ENCODE measurements at places on chromosomes 11 and 22.

- DNase-seq = no peak
Measured at GRCh38 chr11:47508240-47508957, 44.5 kb downstream of the CELF1 start.

DNA sequence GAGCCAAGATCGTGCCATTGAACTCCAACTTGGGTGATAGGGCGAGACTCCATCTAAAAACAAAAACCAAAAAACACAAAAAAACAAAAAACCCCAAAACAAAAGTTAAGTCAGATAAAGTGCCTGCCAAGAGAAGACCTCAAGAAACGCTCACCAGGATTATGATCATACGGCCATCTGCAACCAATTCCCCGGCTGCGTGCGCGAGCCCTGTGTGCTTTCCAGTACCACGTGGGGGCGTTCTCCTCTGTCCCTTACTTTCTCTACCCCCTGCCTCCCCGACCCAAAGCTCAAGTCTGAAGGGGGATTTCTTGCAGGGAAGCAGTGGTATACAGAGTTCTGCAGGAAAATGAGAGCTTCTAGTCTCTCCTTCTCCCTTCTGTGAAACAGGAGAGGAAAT lies 10.5 kb upstream of the RPS19BP1 start:
- DNase-seq = no peak

- no peak for DNase-seq
Measured at GRCh38 chr22:37044634-37045625, 6.6 kb upstream of the KCTD17 start.

DNA sequence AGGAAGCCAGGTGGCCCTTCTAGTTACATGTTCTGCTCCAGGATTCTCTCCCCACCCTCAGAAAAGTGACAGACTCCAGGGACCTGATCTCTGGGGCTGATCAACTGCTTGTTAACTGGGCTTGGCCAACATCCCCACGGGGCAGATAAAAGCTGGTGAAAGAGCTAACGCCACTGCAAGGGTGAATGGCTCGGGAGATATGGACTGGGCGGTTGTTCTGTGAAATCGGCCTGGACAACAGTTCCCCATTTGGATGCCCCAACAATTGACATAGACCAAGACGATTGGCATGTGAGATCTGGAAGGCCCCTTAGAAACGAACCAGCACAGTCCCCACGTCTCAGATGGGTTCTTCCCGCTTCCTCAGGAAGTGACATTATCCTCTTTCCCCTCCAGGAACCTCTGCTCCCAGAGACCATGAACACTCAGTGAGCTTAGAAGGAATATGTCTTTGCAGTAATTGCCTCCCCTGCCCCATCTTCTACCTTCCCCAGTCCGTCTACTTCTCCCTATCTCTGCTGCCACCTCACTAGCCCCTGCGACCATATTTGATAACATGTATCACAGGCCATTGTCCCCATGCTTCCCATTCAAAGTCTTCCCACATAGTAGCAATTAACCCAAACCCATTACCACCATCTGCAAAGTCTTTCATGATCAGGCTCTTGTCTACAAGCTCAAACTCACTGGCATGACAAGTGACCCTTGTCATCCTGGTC lies 5.6 kb upstream of the PRG2 start:
- no peak for DNase-seq

DNA sequence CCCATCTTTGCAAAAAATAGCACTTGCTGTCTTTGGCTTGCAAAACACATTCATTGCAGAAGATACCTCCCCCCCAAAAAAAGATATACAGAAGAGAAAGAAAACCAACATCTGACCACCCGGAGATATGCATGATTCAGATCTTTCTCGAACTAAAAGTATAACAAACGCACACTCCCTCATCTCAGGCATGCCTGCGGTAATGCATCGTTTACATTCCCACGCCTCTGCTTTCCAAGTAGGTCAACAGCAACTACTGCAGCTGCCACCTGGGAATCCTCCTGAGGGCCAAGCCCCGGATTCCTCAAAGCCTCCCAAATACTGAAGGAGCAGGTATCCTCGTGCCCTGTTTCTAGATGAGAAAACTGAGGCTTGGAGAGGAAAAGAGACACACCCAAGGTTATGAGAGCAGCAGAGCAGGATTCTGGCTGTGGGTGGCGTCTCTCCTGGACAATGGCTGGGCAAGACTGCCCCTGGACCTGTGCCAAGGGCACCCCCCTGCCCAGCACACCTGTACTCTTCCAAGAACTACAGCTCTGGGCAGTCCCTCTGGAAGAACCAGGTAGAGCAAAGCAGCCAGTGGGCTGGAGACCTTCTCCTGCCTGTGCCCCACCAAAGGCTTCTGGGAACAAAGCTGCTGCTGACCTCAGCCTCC lies 38.1 kb downstream of the NUP50 start:
- no peak for DNase-seq

DNA sequence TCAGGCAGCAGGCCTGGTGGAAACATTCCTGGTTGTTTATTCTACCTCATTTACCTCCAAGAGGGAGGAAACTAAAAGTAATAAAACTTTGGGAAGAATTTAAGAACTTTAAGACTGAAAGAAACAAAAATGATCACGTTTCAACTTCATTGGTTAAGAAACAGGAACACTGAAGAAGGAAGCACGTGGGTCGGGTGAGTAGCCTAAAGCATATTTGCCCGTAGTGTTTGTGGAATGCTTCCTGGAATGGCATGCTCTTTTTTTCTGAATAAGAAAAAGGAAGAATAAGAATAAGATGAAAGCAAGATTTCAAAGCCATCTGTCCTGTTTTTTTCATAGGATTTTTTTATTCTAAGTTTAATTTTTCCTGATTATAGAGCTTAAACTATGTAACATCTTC lies 83.1 kb downstream of the WNT11 start:
- no peak for DNase-seq

DNA sequence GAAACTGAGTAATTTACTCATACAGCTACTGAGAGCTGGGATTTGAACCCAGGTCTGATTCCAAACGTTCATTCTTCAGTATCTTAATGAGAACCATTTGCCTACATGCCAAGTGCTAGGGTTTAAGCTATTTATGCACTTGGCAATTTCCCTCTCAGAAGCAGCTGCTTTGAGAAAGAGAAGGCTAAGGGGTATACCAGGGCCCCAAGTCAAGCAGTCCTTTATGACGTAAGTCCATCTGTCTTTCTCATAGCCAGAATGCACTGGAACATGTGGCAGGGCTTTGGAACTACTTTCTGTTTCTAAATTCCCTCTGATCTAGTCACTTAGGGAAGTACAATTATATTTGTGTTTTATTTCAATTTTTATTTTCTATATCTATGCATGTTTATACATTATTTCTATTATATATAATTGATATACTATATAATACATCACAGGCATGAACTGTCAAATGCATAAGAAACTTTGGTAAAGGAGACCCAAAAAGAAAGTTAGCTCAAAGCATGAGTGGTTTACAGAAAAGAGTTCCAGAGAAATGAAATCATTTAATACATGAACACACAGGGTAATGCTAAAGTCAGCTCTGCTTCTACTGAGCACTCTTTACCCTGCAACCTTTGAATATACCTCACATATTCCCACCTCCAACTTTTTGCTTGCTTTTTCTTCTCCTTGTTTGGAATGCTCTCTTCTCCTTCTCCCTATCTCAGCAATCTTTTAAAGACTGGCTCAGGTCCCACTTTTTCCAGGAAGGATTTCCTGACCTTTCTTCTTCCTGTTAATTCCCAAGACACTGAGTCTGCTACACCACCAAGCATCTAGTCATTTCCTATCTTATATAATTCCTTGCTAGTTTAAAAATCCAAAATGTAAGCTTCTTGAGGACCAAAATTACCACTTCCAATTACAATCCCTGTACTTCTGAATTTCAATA lies 80.5 kb upstream of the GDPD4 start:
- no peak for DNase-seq

- DNase-seq = no peak
Measured at GRCh38 chr11:80293293-80293692, 852.5 kb upstream of the TENM4 start.

DNA sequence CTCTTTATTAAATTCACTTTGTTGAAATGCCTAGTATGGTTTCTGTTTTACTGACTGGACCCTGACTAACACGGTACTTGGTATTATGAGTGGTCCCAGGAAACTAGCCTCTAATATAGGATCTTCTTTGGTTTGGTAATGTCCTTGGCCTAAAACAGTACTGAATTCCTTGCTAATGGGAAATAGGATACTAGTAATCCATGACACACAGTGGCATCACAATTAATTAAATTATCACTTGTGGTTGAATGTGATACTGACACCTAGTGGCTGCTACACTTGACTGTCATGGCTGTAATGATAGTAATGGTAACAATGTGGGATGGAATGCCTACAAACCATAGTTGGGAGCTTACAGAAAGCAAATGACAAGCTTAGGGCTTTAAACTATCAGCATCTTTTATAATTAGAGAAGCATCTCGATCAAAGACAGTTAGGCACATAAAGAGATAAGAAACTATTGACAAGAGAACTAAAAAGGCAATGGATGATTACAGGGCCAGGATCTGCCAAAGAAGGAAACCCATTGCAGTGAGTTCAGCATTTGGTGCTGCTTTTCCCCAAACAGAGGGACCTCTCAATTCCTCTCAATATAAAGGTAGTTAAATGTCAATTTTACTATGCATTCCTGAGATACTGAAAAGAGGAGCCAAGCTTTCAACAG lies 8.6 kb downstream of the DNHD1 start:
- DNase-seq = peak; percentile 50

DNA sequence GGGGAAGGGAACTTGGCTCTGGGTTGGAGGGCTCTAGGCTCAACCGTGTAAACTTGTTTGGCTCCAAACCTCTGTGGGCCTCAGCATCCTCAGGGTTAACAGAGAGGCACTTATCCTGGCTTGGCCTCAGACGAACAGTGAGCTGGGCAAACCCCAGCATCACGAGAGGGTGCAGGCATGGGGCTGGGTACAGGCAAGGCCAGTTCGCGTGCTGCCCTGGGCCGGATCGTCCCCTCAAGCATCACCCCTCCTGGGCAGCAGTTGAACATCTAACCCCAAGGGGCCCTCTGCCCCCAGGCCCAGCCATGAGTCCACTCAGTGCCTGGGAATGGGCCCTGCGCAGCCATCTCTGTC lies 1.9 kb downstream of the EHBP1L1 start:
- no peak for DNase-seq

GRCh38 chr11:17494019-17494418 lies 17.4 kb upstream of the ABCC8 start:
- DNase-seq = no peak

GRCh38 chr22:41658869-41659268 lies 29.8 kb downstream of the SNU13 start:
- no peak for DNase-seq

DNA sequence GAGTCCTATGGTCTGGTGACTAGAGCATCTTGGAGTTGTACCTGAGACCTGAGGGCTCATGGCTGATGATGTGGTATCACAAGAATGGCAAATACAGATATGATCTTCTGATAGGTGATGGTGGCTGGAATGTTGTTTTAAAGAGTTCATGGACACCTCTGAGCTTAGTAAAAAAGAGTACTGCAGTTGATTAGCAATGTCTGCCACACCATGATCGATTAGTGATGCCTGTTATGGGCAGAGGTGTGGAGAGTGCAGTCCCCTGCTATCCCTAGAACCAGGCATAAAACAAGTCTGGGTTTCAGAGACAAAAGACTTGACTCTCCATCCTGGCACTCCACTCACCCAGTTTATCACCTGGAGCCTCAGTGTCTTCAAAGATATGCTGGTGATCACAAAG lies 1.4 kb upstream of the BATF2 start:
- DNase-seq = no peak

DNA sequence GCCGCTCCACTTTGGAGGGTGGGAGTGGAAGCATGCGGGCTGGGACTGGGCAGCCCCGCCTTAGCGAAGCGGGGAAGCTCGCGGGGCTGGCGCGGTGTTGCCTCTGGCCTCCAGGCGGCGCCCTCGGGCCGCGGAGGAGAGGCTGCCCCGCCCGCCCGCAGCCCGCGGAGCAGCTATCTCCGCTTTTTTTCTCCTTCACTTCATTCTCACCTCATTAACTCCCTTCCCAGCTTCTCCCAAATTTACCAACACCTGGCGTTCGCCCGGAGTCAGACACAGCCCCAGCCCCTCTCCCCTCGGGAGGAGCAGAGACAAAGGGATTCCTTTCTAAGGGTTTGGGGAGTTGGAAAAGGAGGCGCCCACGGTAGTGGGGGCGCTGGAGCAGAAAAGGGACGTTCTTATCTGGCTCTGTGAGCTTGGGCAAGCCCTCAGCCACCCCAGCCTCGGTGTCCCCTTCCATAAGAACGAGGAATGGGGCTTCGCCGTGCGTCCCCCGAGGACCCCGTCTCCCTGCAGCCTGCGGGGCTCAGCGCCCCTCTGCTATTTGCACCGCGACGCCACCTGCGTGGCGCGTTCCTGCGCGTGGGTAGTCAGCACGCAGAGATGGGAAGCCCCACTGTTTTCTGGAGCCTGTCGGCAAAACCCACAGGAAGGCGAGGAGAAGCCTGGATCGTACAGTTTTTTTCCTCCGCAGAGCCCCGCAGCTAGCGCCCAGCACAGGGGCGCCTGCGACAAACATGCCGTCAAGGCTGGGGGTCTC lies 1.5 kb upstream of the WNT11 start:
- peak; percentile 86 for DNase-seq

- DNase-seq = no peak
Measured at GRCh38 chr11:1748636-1749394, 1.6 kb downstream of the IFITM10 start.

- peak; percentile 79 for DNase-seq
Measured at GRCh38 chr22:41367039-41367679, 14.6 kb upstream of the TEF start.

DNA sequence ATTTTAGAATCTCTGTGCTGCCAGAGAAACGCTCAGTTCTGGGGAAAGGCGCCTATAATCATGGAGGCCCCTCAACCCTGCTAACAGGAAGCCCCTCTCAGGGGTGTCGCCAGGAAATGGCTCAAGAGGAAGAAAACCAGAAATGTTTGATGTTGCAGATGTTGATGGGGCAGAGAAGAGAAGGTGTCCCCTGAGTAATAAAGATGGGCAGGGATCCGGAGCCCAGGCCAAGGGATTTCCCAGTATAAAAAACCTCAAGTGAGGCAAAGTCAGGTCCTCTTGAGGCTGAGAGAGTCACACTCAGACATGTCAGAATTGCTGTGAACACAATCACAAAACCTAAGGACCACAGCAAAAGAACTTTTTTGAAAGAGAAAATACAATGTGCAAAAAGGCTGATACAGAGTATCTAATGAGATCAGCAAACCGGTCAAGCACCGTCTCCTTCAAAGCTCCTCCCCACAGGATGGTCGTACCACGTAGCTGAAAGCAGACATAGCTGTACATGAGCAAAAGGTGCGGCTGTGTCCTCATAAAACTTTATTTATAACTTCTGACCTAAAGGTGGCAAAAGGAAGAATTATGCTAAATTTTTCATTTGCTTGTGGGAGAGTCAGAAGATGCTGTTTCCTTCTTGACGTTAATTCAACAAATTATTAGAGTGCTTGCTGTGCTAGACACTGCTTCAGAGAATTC lies 12.2 kb downstream of the MOV10L1 start:
- DNase-seq = no peak

DNA sequence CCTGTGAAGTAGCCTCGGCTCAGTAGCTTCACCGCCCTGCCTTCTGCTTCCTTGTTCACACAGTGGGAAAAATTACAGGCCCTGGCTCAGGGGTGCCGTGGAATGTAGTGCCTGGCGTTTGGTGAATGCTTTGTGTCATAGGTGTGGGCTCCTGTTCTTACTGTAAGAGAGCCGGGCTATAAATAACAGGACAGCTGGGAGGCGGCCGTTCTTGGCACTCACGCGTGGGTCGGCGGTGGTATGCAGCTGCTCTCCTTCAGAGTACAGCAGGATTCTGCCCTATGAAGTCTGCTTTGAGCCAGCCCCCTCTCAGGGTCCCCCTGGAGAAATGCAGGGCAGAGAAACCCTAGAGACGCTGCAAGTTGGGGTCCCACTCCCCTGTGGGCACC lies 84.2 kb downstream of the CTTN start:
- no peak for DNase-seq

Measured in NCI-H748 treated with DMSO at 0.1 percent for 48 hours (cell line).